ENCODE measurements at places on chromosomes 11 and 22.

- DNase-seq = no peak
These were observed 62.1 kb downstream of the ADAMTS15 start for GRCh38 chr11:130510407-130511006.

DNA sequence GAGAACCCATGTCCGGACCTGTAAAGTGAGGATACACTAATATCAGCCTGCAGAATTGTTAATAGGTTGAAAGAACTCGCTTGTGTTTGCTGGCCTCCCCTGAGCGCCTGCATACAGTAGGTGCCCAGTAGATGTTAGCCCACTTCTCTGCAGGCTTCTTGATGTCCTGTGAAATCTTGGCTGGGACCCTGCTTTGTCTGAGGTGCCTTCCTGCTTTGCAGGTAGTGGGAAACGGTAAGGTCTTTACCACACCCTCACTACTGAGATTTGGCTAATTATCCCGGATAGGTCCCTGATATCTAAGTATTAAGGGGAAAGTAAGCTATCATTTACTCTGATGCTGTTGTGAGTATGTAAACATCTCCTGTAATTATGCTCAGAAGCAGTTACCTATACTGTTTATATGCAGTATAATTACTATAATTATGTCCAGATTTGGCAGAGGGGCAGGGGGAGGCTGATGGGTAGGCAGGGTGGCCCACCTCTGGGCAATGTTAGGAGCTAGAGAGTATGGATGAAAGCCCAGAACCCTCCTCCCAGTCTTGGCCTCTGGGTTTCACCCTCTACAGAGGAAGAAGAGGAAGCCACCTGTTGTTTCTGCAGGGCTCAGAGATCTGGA is 1.2 kb upstream of the ARRB1 start:
- no peak for DNase-seq

DNA sequence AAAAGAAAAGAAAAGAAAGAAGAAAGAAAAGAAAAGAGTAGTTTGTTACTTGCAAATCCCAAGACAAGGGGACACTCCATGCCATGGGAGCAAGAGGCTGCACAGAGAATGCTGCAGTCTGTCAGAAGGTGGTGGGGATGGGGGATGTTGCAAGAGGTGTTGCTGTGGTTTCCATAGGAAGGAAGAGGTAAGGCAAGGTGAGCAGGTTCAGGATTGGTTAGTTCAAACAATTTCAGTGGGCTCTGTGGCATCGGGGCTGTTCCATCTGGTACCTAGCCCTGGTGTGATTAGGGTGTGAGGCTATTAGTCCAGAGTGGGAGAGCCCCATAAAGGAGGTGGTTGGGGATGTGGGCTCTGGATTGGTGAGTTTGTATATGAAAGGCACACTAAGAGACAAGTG is 172.7 kb downstream of the BCR start:
- DNase-seq = no peak

GRCh38 chr22:19983741-19984140 is 32.9 kb downstream of the ARVCF start:
- no peak for DNase-seq

- no peak for DNase-seq
These were observed 17.5 kb downstream of the EXT2 start for GRCh38 chr11:44113018-44113417.

GRCh38 chr11:45045683-45046471 is 95.2 kb upstream of the TP53I11 start:
- DNase-seq = peak; percentile 80

- no peak for DNase-seq
These were observed 131.4 kb upstream of the UBASH3B start for GRCh38 chr11:122523846-122524805.

- DNase-seq = no peak
These were observed 918 bp downstream of the CHORDC1 start for GRCh38 chr11:90221803-90222458.

DNA sequence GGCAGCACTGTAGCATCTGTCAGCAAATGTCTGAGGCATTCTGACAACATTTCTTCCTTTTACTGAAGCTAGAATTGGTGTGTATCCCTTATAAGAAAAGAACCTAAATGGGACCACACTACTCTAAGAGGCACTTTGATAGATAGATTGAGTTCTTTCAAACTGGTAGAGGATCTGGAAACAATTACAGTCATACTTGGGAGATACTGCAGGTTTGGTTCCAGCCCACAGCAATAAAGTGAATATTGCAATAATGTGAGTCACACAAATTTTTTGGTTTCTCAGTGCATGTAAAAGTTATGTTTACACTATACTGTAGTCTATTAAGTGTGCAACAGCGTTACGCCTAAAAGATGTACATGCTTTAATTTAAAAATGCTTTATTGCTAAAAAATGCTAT is 96.9 kb downstream of the SBF2 start:
- DNase-seq = peak; percentile 67

GRCh38 chr11:129102756-129103155 is 89.4 kb downstream of the ARHGAP32 start:
- no peak for DNase-seq

- no peak for DNase-seq
These were observed 30.1 kb downstream of the ZNF280B start for GRCh38 chr22:22478470-22478869.

DNA sequence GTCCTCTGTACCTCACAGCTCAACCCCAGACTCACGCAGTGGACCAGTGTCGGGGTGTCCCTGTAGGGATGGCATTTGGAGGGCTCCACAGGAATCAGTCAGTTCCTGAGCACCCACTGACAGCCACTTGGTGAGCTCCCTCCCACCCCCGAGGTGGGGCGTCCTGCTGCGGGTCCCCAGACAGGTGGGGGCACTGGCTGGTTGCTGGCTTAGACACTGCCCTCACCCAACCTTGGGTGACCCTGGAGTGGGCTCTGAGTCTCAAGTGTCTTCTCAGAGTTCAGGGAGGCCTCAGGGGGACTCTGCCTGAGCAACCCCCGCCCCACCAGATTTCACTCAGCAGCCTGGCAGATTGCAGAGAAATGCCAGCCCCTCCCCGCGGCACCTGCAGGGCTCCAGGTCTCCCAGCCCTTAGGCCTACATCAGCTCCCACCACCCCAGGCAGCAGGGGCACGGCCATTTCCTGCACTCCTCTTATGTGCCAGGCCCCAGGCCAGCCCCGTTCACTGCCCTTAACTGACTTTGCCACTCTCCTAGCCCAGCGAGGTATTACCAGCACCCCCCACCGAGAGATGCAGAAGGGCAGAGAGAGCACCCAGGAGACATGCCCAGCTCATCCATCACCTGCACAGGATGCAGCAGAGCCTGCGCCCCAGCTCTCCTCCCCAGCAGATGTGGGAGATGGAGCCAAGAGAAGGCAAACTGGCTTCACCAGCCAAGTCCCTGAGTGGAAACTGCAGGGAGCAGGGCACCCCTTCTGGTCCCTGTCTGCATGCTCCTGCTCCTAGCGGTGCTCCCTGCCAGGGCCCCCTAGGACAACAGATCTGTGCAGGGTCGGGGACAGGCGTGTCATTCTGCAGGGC is 2.4 kb downstream of the PRR5 start:
- no peak for DNase-seq

GRCh38 chr11:27873664-27874063 is 173.4 kb upstream of the BDNF start:
- no peak for DNase-seq

GRCh38 chr11:116173941-116174911 is 598.6 kb downstream of the BUD13 start:
- no peak for DNase-seq

DNA sequence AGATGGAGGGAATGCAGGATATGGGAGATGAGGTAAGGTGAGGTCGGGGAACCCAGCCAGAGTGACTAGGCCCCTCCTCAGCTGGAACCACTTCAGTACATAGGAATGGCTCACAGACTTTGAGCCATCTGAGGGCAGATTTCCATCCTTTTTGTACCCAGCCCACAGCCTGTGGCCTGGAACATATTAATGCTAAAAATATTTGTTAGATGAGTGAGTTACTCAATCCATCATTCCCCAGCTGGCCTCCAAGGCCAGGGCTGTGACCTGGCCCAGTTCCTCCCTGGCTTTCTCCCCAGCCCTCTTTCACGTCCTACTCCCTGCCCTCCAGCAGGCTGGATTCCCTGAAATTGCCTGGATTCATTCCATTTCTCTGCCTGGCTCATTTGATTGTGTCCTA is 57.2 kb upstream of the PRDM11 start:
- peak; percentile 99 for DNase-seq

- DNase-seq = no peak
These were observed 2.6 kb downstream of the LMO2 start for GRCh38 chr11:33889296-33889695.

DNA sequence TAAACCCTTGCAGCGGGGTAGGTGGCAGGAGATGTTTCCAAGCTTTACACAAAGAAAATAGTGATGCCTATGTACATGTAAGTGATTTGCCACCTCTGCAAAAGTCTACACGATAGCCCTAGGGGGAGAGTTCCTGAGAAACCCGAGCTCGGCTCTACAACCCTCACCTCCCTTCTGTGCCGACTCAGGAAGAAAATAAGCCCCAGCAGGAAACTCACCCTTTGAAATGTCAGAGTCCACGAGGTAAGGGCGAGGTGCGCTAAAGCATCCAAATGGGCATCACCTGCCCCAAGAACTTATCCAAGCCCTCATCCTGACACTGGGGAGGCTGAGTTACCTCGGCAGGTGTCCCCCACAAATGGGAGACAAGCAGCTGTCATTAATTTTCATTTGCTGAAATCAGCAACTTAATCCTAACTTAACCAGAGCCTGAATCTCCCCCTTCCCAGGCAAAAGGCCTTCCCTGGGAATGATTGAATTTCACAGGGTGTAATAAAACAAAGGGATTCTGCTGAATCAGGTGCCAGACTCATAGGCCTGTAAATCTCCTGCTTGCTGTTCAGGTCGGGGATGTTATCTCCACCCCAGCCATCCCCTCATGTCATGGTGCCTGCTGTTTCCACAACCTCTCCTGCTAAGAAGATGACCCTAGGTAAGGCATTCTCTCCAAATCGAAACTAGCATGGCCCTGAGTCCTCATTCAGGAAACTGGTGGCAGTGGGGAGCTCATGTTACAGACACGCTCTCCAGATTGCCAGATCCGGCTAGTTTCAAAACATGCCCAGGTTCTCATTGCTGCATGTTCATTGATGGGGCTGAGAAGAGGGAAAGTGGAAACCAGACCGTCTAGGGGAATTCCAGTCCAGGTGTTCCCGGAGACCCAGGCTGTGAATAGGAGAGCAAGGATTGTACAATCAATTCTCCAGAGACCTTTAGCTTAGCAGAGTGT is 105.3 kb upstream of the KIRREL3 start:
- no peak for DNase-seq

DNA sequence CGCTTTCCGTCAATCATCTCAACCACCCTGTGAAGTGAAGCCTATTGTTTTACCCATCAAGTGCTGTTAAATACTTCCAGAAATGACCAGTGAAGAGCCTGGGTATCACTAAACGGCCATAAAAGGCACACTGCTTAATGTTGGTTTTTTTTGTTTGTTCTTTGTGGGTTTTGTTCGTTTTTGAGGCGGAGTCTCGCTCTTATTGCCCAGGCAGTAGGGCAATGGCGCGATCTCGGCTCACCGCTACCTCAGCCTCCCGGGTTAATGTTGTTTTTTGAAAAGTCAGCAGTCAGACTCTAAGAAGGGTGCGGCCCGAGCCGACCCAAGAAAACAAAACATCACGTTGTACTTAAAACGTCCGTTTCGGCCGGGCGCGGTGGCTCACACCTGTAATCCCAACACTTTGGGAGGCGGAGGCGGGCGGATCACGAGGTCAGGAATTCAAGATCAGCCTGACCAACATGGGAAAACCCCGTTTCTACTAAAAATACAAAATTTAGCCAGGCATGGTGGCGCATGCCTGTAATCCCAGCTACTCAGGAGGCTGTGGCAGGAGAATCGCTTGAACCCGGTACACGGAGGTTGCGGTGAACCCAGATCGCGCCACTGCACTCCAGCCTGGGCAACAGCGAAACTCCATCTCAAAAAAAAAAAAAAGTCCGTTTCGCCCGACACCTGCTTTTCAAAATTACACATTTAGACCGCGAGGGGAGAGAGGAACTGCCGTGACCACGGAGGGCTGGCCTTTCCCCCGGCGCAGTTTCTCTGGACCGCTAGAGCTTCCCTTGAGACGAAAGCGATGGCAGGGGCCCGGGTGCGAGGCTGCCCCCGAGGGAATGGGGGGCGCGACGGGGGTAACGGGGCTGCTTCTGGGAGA is 714 bp downstream of the CD59 start:
- DNase-seq = peak; percentile 48

GRCh38 chr11:10387206-10388083 is 67.6 kb upstream of the AMPD3 start:
- no peak for DNase-seq

DNA sequence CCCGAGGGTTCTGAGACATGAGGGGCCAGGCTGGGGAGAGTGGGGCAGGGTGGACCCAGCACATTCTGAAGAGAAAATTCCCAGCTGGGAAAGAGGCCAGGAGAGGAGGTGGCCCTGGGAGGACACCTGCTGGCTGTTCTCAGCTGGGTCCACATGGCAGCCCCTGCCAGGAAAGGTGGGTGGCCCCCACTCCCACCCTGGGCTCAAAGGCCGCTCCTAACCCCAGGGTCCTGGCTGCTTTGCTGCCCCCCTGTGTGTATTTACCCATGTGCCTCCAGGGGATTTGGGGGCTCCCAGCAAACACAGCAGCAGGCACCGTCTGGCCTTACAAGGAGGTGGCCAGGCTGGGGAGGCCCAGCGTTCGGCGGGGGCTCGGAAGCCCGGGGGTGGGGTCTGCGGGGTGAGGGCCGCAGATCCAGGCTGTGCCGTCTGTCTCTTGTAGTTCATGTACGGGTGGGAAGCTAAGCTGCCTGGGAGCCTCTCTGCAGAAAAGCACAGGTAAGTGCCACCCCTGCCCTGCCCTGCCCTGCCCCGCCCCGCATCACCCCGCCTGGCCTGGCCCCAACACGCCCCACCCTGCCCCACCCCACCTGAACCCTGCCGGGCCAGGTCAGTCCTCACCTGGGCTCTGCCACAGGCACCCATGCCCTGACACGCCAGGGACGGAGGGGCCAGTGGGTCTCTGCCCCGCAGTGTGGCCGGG is 10.6 kb downstream of the MUC5B start:
- no peak for DNase-seq

DNA sequence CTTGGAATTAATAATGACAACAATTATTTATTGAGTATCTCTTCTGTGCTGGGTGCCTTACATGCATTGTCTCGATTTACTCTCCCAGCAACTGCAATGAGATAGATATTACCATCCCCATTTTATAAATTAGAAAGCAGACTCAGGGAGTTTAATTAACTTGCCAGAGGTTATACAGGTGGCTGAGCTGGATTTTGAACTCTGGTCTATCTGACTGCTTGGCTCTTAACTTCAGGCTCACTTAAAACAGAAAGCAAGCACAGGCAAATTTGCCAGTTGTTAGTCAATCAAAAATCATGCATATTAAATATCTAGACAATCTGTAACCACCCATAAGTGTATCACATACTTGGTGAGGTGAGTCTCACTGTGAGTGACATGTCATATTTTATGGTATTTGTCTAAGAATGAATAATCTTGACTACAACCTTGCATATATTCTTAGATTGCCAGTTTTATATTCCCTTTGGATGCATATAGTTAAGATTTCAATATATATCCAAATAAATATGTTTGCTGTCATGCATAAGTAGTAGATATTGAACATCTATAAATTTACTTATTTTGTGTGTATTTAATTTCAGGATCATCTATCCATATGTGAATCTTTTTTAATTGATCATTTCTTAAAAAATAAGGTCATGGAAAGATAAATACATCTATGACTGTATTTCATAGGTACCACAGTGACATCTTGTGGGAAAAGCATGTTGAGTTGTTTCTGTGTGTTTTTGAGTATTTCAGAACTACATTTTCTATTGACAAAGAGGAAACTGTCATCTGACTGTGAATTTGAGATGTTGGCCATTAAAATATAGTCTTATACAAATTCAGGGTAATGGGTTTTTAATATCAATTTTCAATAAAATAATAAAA is 112.0 kb upstream of the ARHGAP42 start:
- DNase-seq = peak; percentile 48

- DNase-seq = no peak
These were observed 185.0 kb downstream of the NELL1 start for GRCh38 chr11:20854215-20854955.

Data from HCEC 1CT (cell line).